ENCODE measurements at places on chromosomes 16 and 17. TPM values are rescaled to one million over a fixed set of nuclear protein-coding genes. Genes with fewer than 3 reads are reported as not detected.
A peak's percentile ranks its signal among the peaks of the same experiment; 100 is the strongest.

The CAMKK1 gene
- 5.7 TPM for total RNA-seq

- no peak overlapping the region for H3K4me3 ChIP-seq
- no peaks in the 10 kb centered on the region for H3K27me3 ChIP-seq
- peaks cover 50% of the 10 kb centered on the region for H3K4me1 ChIP-seq
- no peak overlapping the region for H3K27ac ChIP-seq
Observed at GRCh38 chr16:67461600-67462278, 19.2 kb downstream of the ATP6V0D1 start.

- no peak for DNase-seq
- peaks cover 4% of the 10 kb centered on the region for H3K36me3 ChIP-seq
- no peaks in the 10 kb centered on the region for H3K4me1 ChIP-seq
- no peak overlapping the region for H3K4me3 ChIP-seq
- H3K27me3 ChIP-seq = no peaks in the 10 kb centered on the region
- H3K27ac ChIP-seq = no peak overlapping the region
Observed at GRCh38 chr17:74373838-74374606, 6.7 kb downstream of the GPR142 start.

- no peak overlapping the region for H3K27ac ChIP-seq
- no peaks in the 10 kb centered on the region for H3K36me3 ChIP-seq
- H3K4me3 ChIP-seq = no peak overlapping the region
- no peaks in the 10 kb centered on the region for H3K4me1 ChIP-seq
- H3K27me3 ChIP-seq = peaks cover 2% of the 10 kb centered on the region
Observed at GRCh38 chr16:79658301-79659033, 57.9 kb upstream of the MAF start.

DNA sequence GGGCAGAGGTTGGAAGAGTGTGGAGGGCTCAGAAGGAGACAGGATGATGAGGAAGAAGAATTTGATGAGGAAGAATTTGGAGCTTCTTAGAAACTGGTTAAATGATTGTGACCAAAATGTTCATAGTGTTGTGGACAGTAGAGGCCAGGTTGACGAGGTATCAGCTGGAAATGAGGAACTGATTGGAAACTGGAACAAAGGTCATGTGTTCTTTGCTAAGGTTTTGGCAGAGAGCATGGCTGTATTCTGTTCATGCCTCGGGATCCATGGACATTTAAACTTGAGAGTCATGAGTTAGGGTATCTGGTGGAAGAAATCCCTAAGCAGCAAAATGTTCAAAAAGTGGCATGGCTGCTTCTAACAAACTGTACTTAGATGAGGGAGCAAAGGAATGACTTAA lies 19.3 kb downstream of the CHMP6 start:
- no peak overlapping the region for H3K27ac ChIP-seq
- peaks cover 20% of the 10 kb centered on the region for H3K36me3 ChIP-seq
- peaks cover 5% of the 10 kb centered on the region for H3K27me3 ChIP-seq
- H3K4me1 ChIP-seq = peaks cover 8% of the 10 kb centered on the region
- DNase-seq = no peak

The CCL2 gene
- total RNA-seq = 71.2 TPM

The TBC1D3H gene
- total RNA-seq = not detected

- H3K36me3 ChIP-seq = peaks cover 28% of the 10 kb centered on the region
- peaks cover 46% of the 10 kb centered on the region for H3K4me1 ChIP-seq
- DNase-seq = peak; percentile 16
- H3K4me3 ChIP-seq = peak overlapping the region; percentile 99
- H3K27me3 ChIP-seq = peaks cover 5% of the 10 kb centered on the region
Observed at GRCh38 chr16:75621170-75621477, 2.0 kb downstream of the ADAT1 start.

The SLC13A2 gene
- total RNA-seq = not detected

DNA sequence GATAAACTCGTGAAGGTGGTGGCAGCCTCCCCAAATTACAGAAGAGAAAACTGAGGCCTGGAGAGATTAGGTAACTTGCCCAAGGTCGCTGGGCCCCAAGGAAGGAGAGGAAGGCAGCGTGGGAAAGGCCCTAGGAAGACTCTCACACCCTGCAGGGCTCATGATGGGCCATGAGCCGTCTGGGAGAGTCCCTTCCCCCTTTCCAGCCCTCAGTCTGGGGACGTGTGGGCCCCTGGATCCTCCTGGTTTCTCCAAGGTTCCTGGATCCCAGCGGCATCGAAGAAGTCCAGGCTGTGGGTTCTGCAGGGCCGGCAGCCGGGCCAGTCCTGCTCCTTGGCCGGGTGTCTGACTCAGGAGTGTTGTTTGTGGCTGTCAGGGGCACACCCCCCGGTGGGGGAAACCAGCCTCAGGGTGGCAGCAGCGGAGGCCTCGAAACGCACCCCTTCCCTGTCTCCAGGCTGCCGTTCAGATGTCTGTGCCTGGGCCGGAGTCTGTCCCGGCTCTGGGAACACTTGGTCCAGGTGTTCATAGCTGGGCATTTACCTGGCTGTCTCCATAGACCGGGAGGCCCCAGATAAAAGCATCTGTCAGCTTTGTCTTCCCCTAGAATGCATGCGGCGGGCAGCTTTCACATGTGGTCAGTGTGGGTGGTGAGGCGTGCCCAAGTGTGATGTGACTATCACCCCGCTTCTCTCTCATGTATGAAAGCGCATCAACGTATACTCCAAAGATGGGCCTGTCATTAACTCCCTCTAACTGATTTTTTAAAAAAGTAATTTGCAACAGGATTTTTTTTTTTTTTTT lies 3.7 kb upstream of the RAP1GAP2 start:
- no peaks in the 10 kb centered on the region for H3K36me3 ChIP-seq
- no peak for DNase-seq
- H3K4me3 ChIP-seq = no peak overlapping the region
- no peaks in the 10 kb centered on the region for H3K4me1 ChIP-seq

DNA sequence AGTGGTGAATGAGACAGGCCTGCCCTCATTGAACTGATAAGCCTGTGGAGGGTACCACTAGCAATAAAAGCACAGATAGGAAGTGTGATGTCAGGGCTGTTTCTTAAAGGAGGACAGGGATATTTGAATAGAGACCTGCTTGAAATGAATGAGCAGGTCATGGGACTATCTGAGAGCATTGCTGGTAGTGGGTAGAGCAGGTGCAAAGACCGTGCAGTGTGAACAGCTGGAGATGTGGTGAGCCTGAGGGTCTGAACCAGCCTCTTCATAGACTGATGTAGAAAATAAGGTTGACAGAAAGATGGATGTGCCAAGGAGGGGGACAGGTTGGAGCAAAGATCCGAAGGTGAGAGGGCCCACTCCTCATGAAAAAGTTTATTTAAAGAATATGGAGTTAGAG lies 2.4 kb downstream of the NUP93 start:
- H3K4me3 ChIP-seq = no peak overlapping the region
- no peak for DNase-seq
- no peak overlapping the region for H3K27ac ChIP-seq
- no peaks in the 10 kb centered on the region for H3K36me3 ChIP-seq
- H3K4me1 ChIP-seq = peaks cover 26% of the 10 kb centered on the region
- H3K27me3 ChIP-seq = no peaks in the 10 kb centered on the region

The ENO3 gene
- total RNA-seq = 2.8 TPM

DNA sequence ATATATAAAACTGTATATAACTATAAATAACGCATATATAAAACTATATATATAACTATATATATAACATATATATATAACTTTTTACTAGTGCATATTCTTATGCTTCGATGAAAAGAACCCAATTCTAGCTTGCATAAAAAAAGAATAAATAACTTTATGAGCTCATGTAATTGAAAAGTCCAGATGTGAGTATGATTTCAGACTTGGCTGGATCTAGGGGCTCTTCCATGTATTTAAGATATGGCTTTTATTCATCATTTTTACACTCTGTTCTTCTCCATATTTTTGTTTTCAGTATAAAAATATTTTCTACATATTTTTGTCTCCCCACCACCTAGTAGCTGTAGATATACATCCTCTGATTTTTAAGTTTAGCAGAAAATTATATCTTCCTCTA lies 417.5 kb downstream of the CDH11 start:
- H3K27ac ChIP-seq = no peak overlapping the region
- DNase-seq = no peak
- H3K36me3 ChIP-seq = no peaks in the 10 kb centered on the region
- peaks cover 3% of the 10 kb centered on the region for H3K27me3 ChIP-seq
- no peak overlapping the region for H3K4me3 ChIP-seq
- H3K4me1 ChIP-seq = peaks cover 12% of the 10 kb centered on the region

- no peak for DNase-seq
- H3K4me1 ChIP-seq = peaks cover 19% of the 10 kb centered on the region
- no peaks in the 10 kb centered on the region for H3K27me3 ChIP-seq
- H3K4me3 ChIP-seq = no peak overlapping the region
- H3K27ac ChIP-seq = no peak overlapping the region
Observed at GRCh38 chr17:13643180-13643579, 41.5 kb upstream of the HS3ST3A1 start.

The TRAPPC1 gene
- total RNA-seq = 283 TPM

The IL34 gene
- total RNA-seq = not detected

DNA sequence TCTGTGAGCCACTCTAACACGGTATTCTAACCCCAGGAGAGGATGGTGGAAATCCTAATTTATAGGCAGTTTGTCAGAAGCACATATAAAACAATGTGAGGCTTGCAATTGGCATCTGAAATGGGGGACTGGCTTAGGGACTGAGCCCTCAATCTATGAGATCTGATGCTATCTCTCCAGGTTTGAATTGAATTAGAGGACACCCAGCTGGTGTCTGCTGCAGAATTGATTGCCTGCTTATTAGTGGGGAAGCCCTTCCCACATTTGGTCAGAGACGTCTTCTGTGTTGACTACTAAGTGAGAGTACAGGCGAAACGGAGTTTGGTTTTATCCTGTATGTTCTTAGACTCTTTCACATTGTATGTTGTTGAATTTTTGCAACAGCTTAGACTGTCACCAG lies 13.6 kb upstream of the TMIGD1 start:
- no peak overlapping the region for H3K4me3 ChIP-seq
- H3K36me3 ChIP-seq = no peaks in the 10 kb centered on the region
- peaks cover 27% of the 10 kb centered on the region for H3K4me1 ChIP-seq
- no peak for DNase-seq
- H3K27ac ChIP-seq = no peak overlapping the region

DNA sequence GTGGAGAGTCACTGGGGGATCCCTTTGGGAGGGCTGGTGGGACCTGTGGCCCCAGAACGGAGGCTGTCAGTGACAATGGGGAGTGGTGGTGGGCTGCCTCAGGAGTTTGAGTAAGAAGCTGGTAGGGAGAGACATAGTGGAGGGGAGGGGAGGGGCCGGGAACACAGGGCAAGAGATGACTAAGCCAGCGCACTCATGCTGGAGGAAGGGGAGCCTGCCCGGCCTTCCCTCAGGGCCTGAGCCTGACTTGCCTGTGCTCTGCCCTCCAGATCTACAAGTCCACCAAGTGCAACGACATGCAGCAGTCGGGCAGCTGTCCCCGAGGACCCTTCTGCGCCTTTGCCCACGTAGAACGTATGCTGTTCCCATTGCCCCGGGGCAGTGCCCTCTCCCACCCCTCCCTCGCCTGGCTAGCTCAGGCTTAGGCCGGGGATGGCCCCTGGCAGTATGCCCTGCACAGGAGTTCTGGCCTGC lies 29.3 kb downstream of the UNC13D start:
- peak overlapping the region; percentile 82 for H3K27ac ChIP-seq
- DNase-seq = peak; percentile 66
- H3K4me3 ChIP-seq = no peak overlapping the region
- H3K27me3 ChIP-seq = peaks cover 3% of the 10 kb centered on the region
- peaks cover 14% of the 10 kb centered on the region for H3K4me1 ChIP-seq

DNA sequence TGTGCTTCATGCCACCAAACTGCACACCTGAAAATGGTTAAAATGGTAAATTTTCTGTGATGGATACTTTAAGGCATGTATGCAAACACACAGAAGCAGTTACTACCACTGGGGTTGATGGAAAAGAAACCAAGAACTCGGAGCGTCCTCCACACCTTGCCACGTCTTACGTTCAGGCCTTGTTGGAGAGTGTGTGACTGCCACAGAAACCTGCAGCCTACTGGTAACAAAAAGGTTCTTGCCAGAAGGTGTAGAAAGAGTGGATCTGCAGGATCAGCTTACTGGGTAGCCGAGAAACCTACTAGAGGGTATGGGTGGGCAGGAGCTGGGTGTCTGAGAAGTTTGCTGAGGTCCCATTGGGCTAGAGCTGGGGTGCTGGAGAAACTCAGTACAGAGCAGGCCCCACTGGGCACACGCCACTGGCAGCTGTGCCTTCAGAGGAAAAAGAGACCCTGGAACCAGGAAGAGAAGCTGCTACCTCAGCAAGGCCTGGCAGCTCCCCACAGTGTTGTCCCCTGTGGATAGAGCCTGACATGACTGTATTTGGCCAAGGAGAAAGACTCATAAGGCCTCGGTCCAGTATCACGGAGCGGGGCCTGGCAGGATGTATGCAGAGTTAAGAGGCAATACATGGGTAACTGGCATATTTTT lies 204.6 kb downstream of the SEC14L1 start:
- peaks cover 49% of the 10 kb centered on the region for H3K4me1 ChIP-seq
- H3K4me3 ChIP-seq = no peak overlapping the region
- peaks cover 30% of the 10 kb centered on the region for H3K36me3 ChIP-seq
- DNase-seq = no peak
- H3K27me3 ChIP-seq = peaks cover 2% of the 10 kb centered on the region

- H3K36me3 ChIP-seq = peaks cover 15% of the 10 kb centered on the region
- no peak overlapping the region for H3K27ac ChIP-seq
- peaks cover 12% of the 10 kb centered on the region for H3K4me1 ChIP-seq
- DNase-seq = no peak
- no peaks in the 10 kb centered on the region for H3K27me3 ChIP-seq
Observed at GRCh38 chr16:15864939-15865338, 8.1 kb upstream of the MYH11 start.

GRCh38 chr17:80456465-80457235 lies 19.8 kb downstream of the NPTX1 start:
- peaks cover 31% of the 10 kb centered on the region for H3K4me1 ChIP-seq
- no peaks in the 10 kb centered on the region for H3K36me3 ChIP-seq
- no peak overlapping the region for H3K4me3 ChIP-seq
- no peak overlapping the region for H3K27ac ChIP-seq
- peaks cover 22% of the 10 kb centered on the region for H3K27me3 ChIP-seq

DNA sequence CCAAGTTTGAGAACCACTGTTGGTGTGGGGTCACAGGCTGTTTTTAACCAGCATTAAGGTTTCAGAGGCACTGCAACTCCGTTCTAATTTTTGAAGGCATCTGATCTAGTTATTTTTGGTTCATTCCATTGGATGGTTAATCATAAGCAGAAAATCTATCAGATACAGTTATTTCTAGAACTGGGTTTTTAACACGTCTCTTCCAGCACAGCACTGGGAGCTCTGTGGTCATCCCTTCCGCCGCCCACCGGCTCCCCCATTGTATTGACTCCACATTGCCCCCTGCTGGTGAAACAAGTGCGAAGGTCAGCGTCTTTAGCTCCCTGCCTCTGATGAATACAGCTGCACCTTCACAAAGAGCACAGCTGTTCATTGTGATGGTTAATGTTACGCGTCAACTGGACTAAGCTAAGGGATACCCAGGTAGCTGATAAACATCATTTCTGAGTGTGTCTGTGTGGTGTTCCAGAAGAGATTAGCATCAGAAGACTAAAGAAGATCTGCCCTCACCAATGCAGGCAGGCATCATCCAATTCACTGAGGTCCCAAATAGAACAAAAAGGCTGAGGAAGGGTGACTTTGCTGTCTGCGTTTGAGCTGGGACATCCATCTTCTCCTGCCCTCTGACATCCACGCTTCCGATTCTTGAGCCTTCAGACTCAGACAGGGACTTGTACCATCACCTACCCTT lies 8.5 kb downstream of the CCL18 start:
- DNase-seq = no peak
- H3K27ac ChIP-seq = no peak overlapping the region
- no peaks in the 10 kb centered on the region for H3K4me1 ChIP-seq
- H3K4me3 ChIP-seq = no peak overlapping the region
- H3K36me3 ChIP-seq = no peaks in the 10 kb centered on the region
